Activated CD4-positive, alpha-beta T cell treated with anti-CD3 and anti-CD28 coated beads for 24 hours (primary cell): ENCODE measurements at places on chromosomes 13 and 19.
A peak's percentile ranks its signal among the peaks of the same experiment; 100 is the strongest.

DNA sequence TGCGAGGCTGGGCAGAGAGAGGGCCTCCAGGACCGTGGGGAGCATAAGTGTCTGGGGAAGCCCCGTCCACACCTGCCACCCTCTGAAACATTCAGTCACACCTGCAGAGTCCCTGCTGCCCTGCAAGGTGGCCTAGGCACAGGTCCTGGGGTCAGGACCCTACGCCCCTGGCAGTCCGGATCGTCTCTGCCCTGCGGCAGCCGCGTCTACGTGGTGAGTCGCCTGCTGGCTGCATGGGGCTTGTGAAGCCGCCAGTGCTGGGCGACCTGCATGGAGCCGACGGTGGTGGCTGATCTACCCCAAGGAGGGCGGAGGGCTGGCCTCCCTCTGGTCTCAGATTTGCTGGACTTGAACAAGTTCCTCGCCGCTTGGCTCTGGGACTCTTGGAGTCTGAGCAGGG, 13.0 kb downstream of the FZR1 start:
- DNase-seq, result no peak

DNA sequence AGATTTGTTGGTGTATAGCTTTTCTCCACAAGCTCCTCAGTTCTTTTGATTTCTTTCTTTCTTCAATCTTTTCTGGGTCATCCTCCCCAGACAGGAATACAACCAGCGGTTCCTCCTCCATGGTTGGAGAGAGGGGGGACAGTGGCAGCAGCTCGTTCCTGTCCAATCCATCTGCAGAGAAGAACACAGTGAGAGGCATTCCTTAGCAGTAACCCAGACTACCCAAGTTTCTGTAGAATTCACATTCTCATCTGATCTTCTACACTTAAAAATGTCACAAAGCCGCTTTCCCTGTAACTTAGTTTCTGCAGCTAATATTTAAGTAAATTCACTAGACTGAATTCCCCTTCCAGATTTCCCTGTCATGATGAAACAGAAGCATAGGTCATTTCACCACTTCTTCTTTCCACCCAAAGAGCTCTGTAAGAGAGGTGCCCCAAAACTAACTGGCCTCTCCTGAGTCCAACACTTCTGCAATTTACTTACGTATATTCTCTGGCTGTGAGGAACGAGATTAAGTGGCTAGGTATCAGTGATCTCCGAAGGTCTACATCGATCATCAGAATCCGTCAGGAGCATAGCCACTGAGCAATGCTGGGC, 171.9 kb downstream of the TBC1D4 start:
- DNase-seq, result no peak

- peak; percentile 5 for DNase-seq
Measured at GRCh38 chr19:37817180-37817981, 38.0 kb upstream of the ZNF573 start.

DNA sequence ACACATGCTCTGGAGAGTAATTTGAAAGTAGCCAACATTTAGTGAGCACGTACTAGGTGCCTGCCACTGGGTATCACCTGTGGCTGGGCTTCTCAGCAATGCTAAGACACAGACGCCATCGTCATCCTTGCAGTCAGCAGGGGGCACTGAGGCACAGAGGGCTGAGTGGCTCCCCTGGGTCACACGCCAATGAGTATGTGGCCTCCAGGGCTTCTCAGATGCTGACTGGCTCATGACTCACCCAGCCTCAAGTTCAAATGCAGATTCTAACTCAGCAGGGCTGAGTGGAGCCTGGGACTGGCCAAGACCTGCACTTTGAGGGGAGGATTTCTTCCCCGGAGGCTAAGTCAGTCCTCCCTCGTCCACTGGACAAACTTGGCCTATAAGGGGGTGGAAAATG, 115.1 kb upstream of the CACNA1A start:
- DNase-seq, result peak; percentile 19

- DNase-seq, result no peak
Measured at GRCh38 chr13:112117258-112117954, 50.5 kb downstream of the SOX1 start.

- DNase-seq, result no peak
Measured at GRCh38 chr13:29884671-29885430, 34.4 kb upstream of the UBL3 start.

DNA sequence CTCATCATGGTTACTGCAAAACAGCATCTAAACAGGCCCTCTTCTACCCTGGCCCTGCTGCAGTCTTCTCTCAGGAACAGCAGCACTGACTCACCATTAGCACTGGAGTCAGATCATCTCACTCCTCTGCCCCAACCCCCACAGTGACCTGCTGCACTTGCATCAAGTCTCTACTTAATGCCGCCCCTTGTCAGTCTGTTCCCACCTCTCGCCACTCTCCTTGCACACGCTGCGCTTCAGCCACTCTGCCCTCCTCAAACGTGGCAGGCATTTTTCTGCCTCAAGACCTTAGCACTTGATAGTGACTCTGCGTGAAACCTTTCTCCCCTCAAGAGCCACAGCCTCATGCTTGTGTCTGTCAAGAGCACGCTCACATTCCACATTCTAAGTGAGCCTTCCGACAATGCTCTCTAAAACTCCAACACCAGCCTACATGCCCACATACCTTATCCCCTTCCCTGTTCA, 22.1 kb downstream of the MIPEP start:
- no peak for DNase-seq

DNA sequence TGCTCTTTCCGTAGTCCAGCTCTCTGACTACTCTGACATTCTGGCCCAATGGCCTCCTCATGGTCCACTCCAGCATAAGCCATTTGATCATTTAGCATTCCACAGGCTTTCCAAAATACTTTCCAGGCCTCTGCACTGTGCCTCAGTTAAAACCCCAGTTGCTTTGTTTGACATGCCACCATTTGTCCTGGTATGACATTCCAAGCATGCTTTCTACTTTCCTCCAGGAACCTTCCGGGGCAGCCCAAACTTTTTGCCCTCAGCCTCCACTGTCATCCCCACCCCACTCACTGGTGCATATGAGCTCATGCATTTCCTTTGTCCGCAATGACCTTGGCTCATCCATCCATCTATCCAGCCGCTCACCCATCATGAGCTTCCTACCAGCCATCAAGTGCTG, 41.8 kb upstream of the WASF3 start:
- DNase-seq, result no peak

DNA sequence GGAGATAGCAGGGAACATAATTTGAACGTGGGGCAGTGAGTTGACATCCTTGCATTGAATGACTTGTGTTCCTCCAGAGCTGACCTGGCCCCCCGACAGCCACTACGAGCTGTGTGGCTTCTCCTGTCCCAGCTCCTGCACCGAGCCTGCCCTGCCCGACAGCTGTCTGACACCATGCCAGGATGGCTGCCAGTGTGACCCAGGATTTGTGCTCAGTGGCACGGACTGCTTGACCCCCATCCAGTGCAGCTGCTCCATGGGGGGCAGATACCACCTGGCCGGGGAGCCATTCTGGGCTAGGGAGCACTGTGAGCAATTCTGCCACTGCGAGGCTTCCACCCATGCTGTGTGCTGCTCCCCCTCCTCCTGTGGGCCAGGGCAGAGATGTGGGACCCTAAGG, 29.2 kb upstream of the FXYD3 start:
- no peak for DNase-seq

DNA sequence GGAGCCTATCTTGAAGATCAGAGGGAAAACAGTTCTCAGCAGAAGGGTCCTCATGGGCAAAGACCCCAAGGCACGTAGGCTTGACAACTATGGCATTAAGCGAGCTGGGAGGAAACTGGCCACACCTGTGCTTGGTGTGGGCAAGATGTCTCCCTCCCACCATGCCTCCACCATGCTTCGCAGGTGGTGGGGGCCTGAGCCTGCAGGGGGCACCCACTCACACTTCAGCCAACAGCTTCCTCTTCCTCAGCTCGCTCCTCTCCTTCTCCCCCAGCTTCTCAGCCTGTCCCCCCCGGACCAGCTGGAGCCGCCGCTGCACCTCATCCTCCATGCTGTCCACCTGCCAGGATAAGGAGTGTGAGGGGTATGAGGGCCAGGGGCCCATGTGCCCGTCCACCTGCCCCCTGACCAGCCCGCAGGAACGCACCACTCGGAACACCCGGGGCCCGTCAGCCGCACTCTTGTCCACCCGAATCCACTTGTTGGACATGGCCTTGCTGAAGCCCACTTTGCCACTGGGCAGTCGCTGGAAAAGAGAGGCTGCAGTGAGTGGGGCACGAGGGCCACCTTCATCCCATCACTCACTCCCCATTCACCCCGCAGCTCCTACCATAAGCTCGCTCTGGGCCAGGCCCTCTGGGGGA, 3.4 kb downstream of the FARSA start:
- no peak for DNase-seq

DNA sequence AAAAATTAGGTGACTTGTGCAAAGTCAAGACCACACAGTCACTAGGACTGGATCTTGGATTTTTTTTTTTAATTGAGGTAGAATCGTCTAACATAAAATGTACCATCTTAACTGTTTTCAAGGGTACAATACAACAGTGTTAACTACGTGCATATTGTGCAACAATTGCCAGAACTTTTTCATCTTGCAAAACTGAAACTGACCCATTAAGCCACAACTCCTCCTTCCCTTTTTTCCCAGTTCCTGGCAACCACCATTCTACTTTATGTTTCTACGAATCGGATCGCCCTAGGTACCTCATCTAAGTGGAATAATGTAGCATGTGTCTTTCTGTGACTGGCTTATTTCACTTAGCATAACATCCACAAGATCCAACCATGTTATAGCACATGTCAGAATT, 37.5 kb upstream of the POMP start:
- no peak for DNase-seq

DNA sequence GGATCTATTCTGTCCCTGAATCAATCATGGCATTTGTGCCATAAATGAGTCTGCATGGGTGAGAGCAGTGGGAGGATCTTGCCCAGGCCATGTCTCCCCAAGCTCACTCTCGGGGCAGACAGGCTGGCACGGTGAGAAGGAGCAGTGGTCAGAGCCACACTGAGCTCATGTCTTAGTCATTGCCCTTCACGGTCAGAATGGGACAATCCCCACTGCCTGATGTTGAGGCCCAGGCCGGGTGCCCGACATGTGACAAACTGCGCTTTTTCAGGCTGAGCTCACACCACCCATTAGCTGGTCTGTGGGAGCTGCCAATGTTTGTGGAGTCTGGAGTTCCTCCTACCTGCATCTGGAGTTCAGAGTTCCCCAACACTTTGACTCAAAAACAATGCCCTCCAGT, 481.9 kb downstream of the COG6 start:
- DNase-seq, result no peak

GRCh38 chr13:36211567-36211966, 2.8 kb downstream of the SOHLH2 start:
- no peak for DNase-seq

GRCh38 chr19:45800070-45800553, 7.5 kb upstream of the DMWD start:
- DNase-seq, result no peak

DNA sequence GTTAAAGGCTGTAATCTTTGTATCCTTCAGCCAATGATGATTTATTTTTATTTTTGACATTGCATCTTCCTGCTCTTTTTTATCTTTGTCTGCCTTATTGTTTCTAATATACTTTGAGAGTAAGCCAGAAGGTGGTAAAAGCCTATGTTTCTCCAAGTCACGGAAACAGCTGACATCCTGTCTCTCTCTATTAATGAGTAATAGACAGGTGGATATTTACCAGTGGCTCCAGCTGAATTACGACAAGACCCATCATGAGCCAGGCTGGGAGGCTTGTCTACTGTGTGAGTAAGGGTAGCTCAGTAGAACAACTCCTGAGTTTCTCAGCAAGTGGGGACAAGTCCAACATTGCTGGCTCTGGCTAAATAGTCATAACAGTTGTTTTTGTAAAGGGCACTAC, 166.6 kb downstream of the NDFIP2 start:
- DNase-seq, result no peak

DNA sequence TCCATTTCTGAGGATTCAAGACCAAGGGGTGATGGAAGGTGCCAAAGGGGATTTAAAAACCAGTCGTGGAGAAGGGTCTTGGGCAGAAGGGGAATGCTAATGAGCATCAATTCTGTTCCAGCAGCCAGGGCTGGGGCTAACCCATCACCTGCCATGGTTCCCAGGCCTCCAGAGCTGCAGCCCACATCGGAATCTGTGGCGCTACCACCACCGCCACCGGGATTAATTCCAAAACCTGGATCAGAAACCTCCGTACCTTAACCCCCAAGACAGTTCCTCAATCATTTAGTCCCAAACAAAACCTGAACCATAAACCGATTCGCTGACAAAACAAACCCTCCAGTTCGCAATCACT, 583 bp downstream of the ZNF615 start:
- no peak for DNase-seq

DNA sequence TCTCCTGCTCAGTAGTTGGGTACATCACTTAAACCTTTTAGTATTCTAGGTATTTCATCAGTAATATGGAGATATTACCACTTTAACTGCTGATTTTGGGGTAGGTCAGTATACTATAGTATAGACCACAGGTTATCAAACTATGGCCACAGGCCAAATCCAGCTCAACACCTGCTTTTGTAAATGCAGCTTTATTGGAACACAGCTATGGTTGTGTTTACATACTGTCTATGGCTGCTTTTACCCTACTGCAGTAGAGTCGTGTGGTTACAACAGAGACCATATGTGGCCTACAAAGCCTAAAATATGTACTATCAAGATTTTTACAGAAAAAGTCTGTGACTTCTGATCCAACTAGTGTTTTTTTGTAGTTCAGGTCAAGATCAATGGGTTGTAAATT, 10.3 kb downstream of the COG6 start:
- DNase-seq, result no peak

- no peak for DNase-seq
Measured at GRCh38 chr19:38043649-38044144, 136.7 kb downstream of the SIPA1L3 start.

GRCh38 chr13:111431206-111431605, 110.8 kb downstream of the TEX29 start:
- no peak for DNase-seq

GRCh38 chr13:109154546-109154945, 525.1 kb downstream of the MYO16 start:
- no peak for DNase-seq

DNA sequence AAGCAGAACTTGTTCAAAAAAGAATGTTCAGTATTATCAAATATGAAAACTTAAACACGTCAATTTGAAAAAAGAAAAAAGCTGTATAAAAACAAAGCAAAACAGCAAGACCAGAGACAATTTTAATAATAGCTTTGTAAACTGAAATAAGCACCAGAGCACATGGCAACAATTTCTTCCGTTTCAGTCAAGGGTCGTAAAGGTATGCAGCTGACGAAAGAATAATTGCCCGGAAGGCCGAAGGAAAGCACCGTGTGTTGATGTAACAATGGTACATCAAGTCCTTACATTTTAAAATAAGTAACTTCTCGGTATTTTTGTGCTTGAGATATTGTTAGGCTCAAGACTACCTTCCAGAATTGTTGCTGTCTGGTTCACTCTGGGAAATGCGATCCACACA, 1.7 kb downstream of the PROSER1 start:
- DNase-seq, result no peak

GRCh38 chr19:2848616-2849015, 7.3 kb downstream of the ZNF555 start:
- DNase-seq, result no peak

DNA sequence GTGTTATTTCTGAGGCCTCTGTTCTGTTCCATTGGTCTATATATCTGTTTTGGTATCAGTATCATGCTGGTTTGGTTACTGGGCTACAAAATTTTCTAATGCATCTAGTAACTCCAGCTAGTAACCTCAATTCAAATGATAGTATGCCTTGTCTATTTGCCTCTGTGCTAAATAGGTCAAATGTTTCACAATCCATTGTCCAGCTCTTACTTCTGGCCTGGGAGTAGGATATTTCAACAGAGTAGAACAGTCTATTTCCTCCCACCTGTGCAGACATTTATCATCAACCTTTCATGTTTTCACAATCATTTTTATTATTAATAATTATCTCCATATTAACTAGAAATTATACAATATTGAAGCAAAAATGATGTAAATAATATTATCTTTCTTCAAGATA, 18.1 kb upstream of the NDFIP2 start:
- DNase-seq, result no peak

- no peak for DNase-seq
Measured at GRCh38 chr13:59301174-59301567, 862.6 kb downstream of the DIAPH3 start.
